ENCODE measurements at places on chromosomes 16 and 17. TPM values are rescaled to one million over a fixed set of nuclear protein-coding genes. Genes with fewer than 3 reads are reported as not detected.

DNA sequence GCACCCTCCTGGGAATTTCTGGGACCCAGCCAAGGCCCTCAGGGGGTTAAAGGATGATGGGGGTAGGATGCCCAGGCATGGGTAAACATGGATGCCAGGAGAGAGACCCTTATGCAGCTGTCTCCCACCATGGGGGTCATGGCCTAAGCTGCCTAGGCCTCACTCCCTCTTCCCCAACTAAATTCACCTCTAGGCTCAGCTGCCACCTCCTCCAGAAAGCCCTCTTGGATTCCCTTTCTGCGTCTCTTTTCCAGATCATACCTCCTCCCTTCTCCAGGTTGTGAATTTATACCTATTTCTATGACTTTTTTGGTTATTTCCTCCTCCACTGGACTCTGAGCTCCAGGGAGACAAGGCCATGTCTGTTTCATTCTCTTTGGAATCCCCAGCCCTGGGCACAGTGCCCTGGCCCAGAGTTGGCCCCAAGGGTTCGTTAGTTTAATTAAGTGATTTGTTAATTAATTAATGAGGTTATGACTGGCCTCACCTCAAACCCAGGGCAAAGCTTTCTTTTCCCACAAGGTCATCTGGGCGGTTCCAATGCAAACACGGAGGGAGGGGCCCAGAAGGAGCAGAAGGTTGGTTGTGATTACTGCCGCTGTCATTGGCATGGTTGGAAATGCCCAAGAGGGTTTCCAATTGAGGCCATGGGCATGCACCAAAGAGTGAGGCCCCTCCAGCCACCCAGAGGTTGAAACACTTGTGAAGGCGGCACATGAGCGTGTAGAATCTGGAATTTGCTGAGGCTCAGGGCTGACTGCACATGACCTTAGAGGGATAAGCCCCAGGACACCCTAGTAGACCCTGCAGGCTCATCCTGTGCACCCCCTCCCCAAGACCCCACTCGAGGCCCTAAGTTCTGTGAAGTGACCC, 6.9 kb upstream of the KRT17 start:
- no peaks in the 10 kb centered on the region for H3K4me1 ChIP-seq
- no peak overlapping the region for H3K27ac ChIP-seq
- H3K36me3 ChIP-seq: no peaks in the 10 kb centered on the region
- no peak overlapping the region for H3K4me3 ChIP-seq
- H3K27me3 ChIP-seq: no peaks in the 10 kb centered on the region

DNA sequence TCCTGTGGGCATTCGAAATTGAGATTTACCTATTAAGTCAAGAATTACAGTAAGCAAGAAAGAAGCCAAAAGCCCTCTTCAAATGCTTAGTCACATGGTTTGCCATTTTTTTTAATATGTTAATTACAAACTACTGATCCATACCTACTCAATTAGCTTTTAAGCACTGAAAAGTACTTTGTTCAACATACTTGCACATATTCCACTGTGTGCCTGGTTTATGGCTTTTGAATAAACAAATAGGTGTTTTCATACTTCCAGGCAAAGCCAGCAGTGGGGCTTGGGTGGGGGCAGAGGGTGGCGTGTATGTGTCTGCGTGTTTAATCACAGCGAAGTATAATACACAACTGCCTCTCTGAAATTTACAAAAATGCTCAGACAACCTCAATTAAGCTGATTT, 51.4 kb downstream of the GAS7 start:
- no peaks in the 10 kb centered on the region for H3K36me3 ChIP-seq
- no peaks in the 10 kb centered on the region for H3K4me1 ChIP-seq
- no peak for DNase-seq
- H3K4me3 ChIP-seq: no peak overlapping the region

GRCh38 chr17:43609613-43610385, 51.9 kb downstream of the MEOX1 start:
- H3K27me3 ChIP-seq: no peaks in the 10 kb centered on the region
- no peak overlapping the region for H3K27ac ChIP-seq
- no peaks in the 10 kb centered on the region for H3K4me1 ChIP-seq

DNA sequence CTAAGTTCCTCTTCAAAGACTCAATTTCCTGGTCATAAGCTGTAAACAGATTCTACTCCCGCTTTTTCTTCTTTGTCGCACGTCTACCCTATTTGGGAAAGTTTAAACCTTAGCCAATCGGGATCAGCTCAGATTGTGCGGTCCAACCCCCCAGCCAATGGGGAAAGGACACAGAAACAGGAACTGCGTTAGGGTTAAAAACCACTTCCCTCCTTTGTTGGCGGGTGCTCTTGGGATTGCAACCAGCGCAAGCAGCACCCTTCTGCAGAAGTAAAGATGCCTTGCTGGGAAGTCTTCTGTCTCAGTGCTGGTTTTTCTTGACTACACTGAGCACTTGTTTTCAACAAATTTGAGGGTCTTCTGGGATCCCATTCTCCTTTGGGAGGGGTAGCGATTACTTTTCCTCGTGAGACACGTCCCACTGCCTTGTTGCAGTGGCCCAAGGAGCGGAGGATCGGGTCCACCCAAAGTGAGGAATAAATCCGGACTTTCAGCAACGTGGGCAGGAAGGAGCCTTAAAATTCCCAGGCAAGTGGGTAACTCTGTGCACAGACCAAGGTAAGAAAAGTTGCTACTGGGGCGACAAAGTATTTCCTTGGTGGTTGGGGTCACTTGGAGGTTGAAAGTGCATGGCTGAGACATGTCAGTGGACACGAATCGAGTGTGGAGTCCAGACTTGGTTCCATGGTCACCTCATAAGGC, 1.0 kb upstream of the YPEL3 start:
- H3K36me3 ChIP-seq: no peaks in the 10 kb centered on the region
- H3K27ac ChIP-seq: peak overlapping the region; percentile 92
- no peak overlapping the region for H3K4me3 ChIP-seq
- no peaks in the 10 kb centered on the region for H3K4me1 ChIP-seq
- no peaks in the 10 kb centered on the region for H3K27me3 ChIP-seq

DNA sequence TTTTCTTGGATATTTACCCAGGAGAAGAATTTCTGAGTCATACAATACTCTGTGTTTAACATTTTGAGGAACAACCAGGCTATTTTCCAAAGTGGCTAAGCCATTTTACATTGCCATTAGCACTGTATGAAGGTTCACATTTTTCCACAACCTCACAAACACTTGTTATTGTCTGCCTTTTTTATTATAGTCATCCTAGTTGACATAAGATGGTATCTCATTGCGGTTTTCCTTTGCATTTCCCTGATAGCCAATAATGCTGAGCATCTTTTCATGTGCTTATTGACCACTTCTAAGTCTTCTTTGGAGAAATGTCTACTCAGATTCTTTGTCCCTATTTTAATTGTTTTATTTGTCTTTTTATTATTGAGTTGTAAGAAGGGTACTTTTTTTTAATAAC, 107.4 kb upstream of the CES5A start:
- no peak overlapping the region for H3K27ac ChIP-seq
- H3K4me3 ChIP-seq: no peak overlapping the region
- no peaks in the 10 kb centered on the region for H3K36me3 ChIP-seq

DNA sequence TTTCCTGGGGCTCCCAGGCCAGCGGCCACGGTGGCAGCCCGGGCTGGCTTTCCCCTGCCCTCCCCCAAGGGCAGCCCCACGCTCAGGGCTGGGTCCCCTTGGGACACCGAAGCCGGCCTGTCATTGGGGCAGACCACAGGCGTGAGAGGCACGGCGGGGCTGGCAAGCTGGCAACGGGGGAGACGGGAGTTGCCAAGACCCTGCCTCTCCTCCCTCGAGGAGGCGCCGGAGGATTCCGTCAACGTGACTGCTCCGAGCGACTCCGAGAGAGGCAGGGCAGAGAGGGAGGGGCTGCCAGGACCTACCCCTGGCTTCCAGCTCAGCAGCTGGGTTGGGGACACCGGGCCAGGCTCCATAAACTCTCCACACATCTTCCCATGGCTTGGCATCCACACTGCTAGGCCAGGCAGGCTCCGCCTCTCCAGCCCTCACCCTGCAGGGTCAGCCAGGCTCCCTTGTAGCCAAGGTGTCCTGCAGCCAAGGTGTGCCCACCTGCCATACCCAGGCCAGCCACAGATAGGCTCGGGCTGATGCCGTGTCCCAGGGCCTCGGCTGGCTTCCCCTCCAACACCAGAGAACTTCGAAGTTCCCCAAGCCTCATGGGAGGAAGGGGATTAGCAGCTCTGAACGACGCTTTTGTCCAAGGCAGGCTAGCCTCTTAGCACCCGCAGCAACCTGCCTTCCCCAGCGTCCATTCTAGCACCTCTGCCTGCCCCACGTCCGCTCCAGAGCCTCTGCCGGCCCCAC, 25.5 kb downstream of the TIMM22 start:
- no peaks in the 10 kb centered on the region for H3K27me3 ChIP-seq
- no peaks in the 10 kb centered on the region for H3K4me1 ChIP-seq
- H3K4me3 ChIP-seq: no peak overlapping the region
- H3K27ac ChIP-seq: no peak overlapping the region
- no peaks in the 10 kb centered on the region for H3K36me3 ChIP-seq

DNA sequence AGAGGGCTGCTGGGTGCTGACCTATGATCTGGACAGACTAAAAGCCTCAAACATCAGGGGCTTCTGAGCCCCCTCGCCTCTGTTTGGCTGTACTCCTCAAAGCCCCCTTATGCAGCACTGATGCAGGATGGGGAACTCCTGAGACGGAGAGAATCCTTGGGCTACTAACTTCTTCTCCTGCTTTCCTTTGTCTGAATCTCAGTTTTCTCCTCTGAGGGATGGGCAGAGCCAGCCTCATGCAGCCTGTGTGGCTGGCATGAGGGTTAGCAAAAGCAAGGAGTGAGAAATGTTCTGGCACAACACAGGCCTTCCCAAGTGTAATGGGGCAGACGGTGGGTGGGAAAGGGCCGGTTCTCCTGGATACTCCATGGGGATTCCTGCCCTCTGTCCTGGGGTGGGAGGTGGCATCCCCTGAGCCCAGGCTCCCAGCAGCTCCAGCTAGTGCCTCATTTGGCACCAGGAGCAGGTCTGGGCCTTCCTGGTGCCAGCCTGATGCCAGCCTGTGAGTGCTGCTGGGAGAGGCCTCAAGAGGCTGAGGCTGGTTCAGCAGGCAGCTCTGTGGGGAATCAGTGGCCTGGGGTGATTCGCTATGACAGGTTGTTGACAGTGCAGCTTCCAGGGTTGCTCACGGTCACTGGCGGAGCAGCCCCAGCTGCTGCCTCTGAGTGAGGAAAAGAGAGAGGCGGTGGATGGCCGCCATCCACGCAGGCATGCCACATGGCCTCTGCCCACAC, 4.0 kb upstream of the BRD7 start:
- peak; percentile 29 for DNase-seq
- H3K27me3 ChIP-seq: no peaks in the 10 kb centered on the region
- peaks cover 1% of the 10 kb centered on the region for H3K4me1 ChIP-seq
- no peak overlapping the region for H3K27ac ChIP-seq
- H3K4me3 ChIP-seq: no peak overlapping the region

DNA sequence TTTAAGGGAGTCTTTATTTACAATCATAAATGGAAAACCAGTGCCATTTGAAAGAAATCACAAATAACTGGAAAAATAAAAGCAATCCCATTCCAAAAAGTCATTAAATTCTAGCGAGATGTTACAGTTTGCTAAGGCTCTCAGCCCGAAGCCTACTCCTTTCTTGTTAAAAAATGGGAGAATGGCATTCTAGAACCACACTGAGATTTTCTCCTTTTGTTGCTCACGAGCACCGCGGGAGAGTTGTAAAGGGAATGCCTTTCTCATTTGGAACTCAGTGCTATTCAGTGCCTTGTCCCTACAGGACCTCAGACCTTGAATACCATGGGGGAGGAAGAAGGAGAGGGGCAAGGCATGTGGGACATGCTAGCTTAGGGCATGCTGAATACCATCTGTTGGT, 36.3 kb downstream of the GDE1 start:
- no peaks in the 10 kb centered on the region for H3K4me1 ChIP-seq
- no peak for DNase-seq
- no peaks in the 10 kb centered on the region for H3K36me3 ChIP-seq
- H3K4me3 ChIP-seq: no peak overlapping the region
- H3K27ac ChIP-seq: no peak overlapping the region
- H3K27me3 ChIP-seq: no peaks in the 10 kb centered on the region

- H3K4me1 ChIP-seq: no peaks in the 10 kb centered on the region
- H3K27ac ChIP-seq: no peak overlapping the region
- H3K27me3 ChIP-seq: no peaks in the 10 kb centered on the region
- no peak overlapping the region for H3K4me3 ChIP-seq
- no peak for DNase-seq
These were observed 141.6 kb downstream of the CCDC182 start for GRCh38 chr17:57603546-57603945.

- DNase-seq: no peak
- H3K27me3 ChIP-seq: no peaks in the 10 kb centered on the region
- H3K4me1 ChIP-seq: no peaks in the 10 kb centered on the region
- H3K27ac ChIP-seq: no peak overlapping the region
These were observed 169.9 kb downstream of the CYB561 start for GRCh38 chr17:63275971-63276745.

GRCh38 chr17:58730937-58731336, 24.7 kb upstream of the PPM1E start:
- H3K36me3 ChIP-seq: no peaks in the 10 kb centered on the region
- no peaks in the 10 kb centered on the region for H3K4me1 ChIP-seq
- no peaks in the 10 kb centered on the region for H3K27me3 ChIP-seq
- H3K27ac ChIP-seq: no peak overlapping the region
- no peak for DNase-seq

GRCh38 chr17:21418446-21419298, 42.5 kb downstream of the KCNJ12 start:
- no peak for DNase-seq
- H3K36me3 ChIP-seq: no peaks in the 10 kb centered on the region
- H3K27ac ChIP-seq: no peak overlapping the region
- H3K4me1 ChIP-seq: no peaks in the 10 kb centered on the region

DNA sequence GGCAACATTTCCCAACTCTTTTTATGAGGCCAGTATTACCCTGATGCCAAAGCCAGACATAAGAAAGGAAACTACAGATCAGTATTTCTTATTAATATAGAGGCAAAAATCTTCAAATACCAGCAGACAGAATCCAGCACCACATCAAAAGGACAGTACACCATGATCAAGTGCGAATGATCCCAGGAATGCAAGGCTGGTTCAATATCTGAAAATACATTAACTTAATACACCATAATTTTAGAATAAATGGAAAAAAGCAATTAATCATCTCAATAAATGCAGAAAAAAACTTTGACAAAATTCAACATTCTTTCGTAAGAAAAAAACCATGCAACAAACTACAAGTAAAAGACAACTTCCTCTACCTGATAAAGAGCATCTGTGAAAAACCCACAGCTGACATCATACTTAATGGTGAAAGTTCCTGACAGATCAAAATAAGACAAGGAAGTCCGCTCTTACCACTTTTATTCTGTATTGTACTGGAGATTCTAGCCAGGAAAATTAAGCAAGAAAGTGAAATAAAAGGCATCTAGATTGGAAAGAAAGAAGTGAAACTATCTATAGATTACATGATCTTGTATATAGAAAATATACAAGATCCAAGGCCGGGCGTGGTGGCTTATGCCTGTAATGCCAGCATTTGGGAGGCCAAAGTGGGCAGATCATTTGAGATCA, 26.4 kb upstream of the MAPK3 start:
- no peaks in the 10 kb centered on the region for H3K4me1 ChIP-seq
- no peaks in the 10 kb centered on the region for H3K27me3 ChIP-seq
- DNase-seq: no peak

KCNJ16 gene
- total RNA-seq: 0.77 TPM

NECAB2 gene
- 12.7 TPM for total RNA-seq

SLFN14 gene
- total RNA-seq: not detected

ALDH3A1 gene
- total RNA-seq: 0.26 TPM

ZNF267 gene
- total RNA-seq: 3.9 TPM

TMEM100 gene
- 6.3 TPM for total RNA-seq

All from right lobe of liver (tissue), 6 donors.